Occipital lobe (tissue), 3 donors: ENCODE measurements at places on chromosomes 5 and 9.

GRCh38 chr9:79670269-79670961 is 98.7 kb downstream of the TLE4 start:
- DNase-seq: no peak

GRCh38 chr5:1014781-1015221 is 6.2 kb downstream of the NKD2 start:
- no peak for DNase-seq

GRCh38 chr9:75229605-75230332 is 141.5 kb downstream of the OSTF1 start:
- no peak for DNase-seq

DNA sequence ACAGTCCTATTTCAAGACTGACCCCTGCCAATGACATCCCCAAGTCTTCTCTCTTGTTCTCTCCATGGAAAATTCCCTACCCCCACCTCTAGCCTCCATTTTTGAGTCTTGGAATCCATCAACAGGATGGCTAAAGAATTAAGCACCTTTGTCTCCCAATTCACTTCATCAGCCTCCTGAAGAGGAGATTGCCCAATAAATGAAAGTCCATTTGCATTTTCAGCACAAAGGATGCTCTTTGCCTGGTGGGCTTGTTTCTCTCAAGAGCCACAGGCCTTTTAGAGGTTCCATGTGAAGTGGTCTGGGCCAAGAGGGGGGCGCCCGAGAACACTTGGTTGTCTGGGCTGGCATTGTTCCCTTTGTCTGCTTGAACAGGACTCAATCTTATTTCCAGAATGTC is 12.6 kb downstream of the HSD17B3 start:
- no peak for DNase-seq

GRCh38 chr5:156479849-156480248 is 152.9 kb downstream of the SGCD start:
- no peak for DNase-seq

GRCh38 chr5:38420246-38420645 is 136.2 kb downstream of the LIFR start:
- DNase-seq: no peak

- DNase-seq: no peak
Measured at GRCh38 chr9:6877671-6878161, 119.9 kb downstream of the KDM4C start.

GRCh38 chr5:109837231-109837861 is 147.6 kb downstream of the MAN2A1 start:
- DNase-seq: no peak

GRCh38 chr5:178318382-178318781 is 85.8 kb upstream of the PHYKPL start:
- no peak for DNase-seq

DNA sequence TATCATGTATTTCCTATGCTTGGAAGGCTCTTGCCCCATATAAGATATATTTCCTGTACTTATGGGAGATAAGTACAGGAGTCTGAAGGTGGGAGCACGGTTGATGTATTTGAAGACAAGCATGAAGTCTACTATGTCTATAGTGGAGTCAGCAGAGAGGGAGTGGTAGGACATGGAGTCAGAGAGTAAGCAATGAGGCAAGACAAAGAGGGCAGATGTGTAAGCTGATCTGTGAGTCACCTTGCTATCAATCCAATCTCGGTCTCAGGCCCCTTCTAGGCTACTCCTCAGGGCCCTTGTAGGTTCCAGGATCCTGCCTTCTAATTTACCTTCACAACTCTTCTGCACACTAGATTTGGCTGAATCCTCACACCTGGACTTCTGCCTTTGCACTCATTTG is 105.5 kb downstream of the MACIR start:
- no peak for DNase-seq

GRCh38 chr5:151258816-151259215 is 5.8 kb downstream of the GM2A start:
- no peak for DNase-seq
